ENCODE measurements at places on chromosomes 2 and 18.

- DNase-seq, result no peak
These were observed 351.0 kb downstream of the PIK3C3 start for GRCh38 chr18:42305869-42306593.

- no peak for DNase-seq
These were observed 13.6 kb downstream of the STRN start for GRCh38 chr2:36952748-36953197.

GRCh38 chr2:202760848-202761247 is 110.7 kb downstream of the ICA1L start:
- DNase-seq, result no peak

GRCh38 chr2:184767059-184767458 is 168.7 kb downstream of the ZNF804A start:
- no peak for DNase-seq
